Lower lobe of right lung (tissue), 2 donors: ENCODE measurements at places on chromosomes 7 and 10. TPM values are rescaled to one million over a fixed set of nuclear protein-coding genes. Genes with fewer than 3 reads are reported as not detected.

MAGI2 gene
- 15.3 TPM for total RNA-seq

FAM241B gene
- 5.0 TPM for total RNA-seq

GRCh38 chr10:119325131-119325530, 117.8 kb downstream of the GRK5 start:
- no peak for DNase-seq
- peaks cover 18% of the 10 kb centered on the region for H3K36me3 ChIP-seq
- no peak overlapping the region for H3K27ac ChIP-seq
- peaks cover 28% of the 10 kb centered on the region for H3K4me1 ChIP-seq
- H3K27me3 ChIP-seq: no peaks in the 10 kb centered on the region
- no peak overlapping the region for H3K4me3 ChIP-seq

GRCh38 chr7:12481722-12482121, 78.1 kb upstream of the VWDE start:
- H3K27me3 ChIP-seq: no peaks in the 10 kb centered on the region
- H3K27ac ChIP-seq: no peak overlapping the region
- no peaks in the 10 kb centered on the region for H3K4me1 ChIP-seq
- no peak overlapping the region for H3K4me3 ChIP-seq
- H3K36me3 ChIP-seq: no peaks in the 10 kb centered on the region
- DNase-seq: no peak

- DNase-seq: no peak
- no peaks in the 10 kb centered on the region for H3K36me3 ChIP-seq
Observed at GRCh38 chr7:30708412-30708811, 26.2 kb upstream of the CRHR2 start.

NRCAM gene
- 2.6 TPM for total RNA-seq

GRCh38 chr10:3896161-3896560, 111.2 kb upstream of the KLF6 start:
- H3K4me3 ChIP-seq: no peak overlapping the region
- no peak overlapping the region for H3K27ac ChIP-seq
- no peaks in the 10 kb centered on the region for H3K27me3 ChIP-seq
- peaks cover 23% of the 10 kb centered on the region for H3K4me1 ChIP-seq
- no peaks in the 10 kb centered on the region for H3K36me3 ChIP-seq
